ENCODE measurements at places on chromosomes 5 and 9.

DNA sequence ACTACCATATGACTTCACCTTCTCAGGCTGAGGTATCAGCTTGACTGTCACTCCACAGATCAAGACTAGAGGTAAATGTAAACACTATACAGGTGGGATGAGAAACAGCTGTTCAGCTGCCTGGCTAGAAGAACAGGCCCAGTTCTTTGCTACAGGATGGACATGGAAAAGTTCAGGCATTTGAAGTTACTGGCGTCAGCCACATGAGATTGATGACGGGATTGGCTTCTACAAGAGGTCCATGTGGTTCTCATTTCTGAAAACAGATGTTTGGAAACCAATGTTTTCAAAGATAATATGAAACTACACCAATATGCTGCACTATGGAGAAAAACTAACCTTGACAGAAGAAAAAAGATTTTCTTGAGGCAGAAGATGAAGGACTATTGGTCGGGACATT is 324.1 kb downstream of the CDH10 start:
- no peak for DNase-seq

DNA sequence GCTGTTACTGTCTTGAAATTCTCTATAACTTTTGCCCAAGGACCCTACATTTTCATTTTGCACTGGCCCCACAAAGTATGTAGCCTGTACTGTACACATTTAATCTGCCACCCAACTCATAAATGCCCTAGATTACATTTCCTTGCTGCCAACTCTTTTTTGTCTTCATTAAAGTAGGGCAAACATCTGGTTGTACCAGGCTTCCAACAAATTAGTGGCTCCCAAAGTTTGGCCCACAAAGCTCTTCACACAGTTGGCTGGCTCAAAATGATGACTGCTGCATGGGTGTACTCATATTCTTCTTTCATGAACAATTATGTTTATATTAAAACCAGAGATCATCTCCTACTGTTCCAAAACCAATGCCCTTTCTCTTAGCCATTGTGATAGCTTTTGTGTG is 45.3 kb downstream of the GNA14 start:
- DNase-seq, result no peak

DNA sequence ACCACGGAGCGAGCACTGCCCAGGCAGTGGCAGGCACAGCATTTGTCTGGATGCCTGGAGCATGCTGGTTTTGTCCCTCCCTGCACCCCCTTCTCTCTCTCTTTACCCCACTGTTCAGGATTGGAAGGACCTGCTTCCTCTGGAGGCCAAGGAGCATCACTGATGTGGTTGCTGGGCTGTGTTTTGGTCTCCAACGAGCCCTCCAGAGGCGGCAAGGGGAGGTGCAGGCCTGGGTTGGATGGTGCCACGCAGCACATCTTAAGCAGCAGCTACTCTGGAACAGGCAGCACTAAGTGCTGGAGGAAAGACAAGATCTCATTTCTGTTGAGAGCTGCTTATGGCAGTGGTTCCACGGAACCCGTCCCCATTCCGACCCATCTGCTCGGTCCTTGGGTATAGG is 139.6 kb downstream of the CMYA5 start:
- no peak for DNase-seq

DNA sequence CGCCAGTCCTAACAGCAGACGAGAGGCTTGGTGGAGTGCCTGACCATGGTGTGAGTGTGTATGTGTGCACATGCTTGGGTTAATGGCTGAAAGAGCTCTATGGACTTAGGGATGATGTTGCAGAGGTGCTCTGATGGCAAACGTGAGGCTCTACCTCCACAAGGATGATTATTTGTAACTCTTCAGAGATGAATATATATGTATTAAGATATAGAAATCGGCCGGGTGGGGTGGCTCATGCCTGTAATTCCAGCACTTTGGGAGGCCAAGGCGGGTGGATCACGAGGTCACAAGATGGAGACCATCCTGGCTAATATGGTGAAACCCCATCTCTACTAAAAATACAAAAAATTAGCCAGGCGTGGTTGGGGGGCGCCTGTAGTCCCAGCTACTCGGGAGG is 253.4 kb upstream of the CDH18 start:
- DNase-seq, result no peak

- DNase-seq, result no peak
These were observed 30.0 kb downstream of the OXCT1 start for GRCh38 chr5:41840251-41840650.

GRCh38 chr5:171427318-171428167 is 8.1 kb downstream of the FGF18 start:
- DNase-seq, result peak; percentile 4

- DNase-seq, result no peak
These were observed 776.6 kb downstream of the CDH12 start for GRCh38 chr5:22076586-22076985.

DNA sequence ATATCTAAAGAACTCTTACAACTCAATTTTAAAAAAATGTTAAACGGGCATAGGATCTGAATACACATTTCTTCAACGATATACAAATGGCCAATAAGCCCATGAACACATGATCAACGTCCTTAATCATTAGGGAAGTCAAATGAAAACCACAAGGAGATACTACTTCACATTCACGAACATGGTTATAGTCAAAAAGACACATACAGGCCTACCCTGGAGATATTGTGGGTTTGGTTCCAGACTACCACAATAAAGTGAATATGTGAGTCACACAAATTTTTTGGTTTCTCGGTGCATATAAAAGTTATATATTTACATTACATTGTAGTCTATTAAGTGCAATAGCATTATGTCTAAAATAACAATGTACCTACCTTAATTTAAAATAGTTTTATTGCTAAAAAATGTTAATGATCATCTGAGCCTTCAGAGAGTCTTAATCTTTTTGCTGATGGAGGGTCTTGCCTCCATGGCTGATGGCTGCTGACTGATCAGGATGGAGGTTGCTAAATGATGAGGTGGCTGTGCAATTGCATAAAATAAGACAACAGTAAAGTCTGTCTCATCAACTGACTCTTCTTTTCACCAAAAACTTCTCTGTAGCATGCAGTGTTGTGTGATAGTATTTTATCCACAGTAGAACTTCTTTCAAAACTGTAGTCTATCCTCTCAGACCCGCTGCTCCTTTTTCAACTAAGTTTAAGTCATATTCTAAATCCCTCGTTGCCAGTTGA is 15.1 kb downstream of the AK3 start:
- no peak for DNase-seq

DNA sequence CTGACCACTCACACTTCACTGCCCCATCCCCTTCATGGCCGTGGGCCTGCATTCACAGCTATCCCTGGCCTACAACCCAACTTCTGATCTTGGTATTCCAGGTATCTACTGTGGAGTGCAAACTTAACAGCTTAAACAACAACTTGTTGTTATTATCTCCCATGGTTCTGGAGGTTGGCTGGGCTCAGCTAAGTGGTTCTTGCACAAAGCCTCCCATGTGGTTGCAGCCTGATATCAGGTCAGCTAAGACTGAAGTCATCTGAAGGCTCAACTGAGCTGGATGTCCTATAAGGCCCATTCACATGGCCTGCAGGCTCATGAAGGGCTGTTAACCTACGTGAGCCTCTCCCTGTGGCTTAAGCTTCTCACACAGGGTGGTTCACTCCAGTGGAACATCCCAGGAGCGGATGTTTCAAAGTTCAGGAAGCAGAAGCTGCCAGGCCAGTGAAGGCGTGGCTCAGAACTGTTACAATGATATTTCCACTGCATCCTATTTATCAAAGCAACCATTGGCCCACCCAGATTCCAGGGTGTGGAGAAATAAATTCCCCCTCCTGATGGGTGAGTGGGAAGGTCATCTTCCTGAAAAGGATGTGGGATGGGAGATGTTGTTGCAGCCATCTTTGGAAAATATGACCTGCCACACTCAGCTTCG is 30.0 kb upstream of the TRIO start:
- DNase-seq, result no peak

GRCh38 chr9:110148384-110148783 is 59.6 kb downstream of the C9orf152 start:
- peak; percentile 59 for DNase-seq

DNA sequence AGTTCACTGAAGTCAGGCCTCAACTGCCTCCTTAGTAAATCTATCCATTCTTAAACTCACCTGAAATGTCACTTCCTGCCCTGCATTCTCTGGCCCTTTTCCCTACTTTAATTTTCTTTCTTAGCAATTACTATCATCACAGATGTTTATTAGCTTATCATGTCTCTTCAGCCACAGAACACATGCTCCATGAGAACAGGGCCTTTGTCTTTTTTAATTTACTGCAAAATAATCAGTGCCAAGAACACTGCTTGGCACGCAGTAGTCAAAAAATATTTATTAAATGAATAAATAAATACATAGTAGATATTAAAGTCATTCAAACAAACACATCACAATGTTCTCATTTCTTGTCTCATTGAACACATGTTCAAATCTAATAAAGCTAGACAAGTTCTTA is 46.2 kb downstream of the SKIC3 start:
- no peak for DNase-seq

- no peak for DNase-seq
These were observed 202.5 kb downstream of the NTRK2 start for GRCh38 chr9:84871983-84872382.

- DNase-seq, result peak; percentile 43
These were observed 193.1 kb upstream of the PTGER4 start for GRCh38 chr5:40486437-40487275.

DNA sequence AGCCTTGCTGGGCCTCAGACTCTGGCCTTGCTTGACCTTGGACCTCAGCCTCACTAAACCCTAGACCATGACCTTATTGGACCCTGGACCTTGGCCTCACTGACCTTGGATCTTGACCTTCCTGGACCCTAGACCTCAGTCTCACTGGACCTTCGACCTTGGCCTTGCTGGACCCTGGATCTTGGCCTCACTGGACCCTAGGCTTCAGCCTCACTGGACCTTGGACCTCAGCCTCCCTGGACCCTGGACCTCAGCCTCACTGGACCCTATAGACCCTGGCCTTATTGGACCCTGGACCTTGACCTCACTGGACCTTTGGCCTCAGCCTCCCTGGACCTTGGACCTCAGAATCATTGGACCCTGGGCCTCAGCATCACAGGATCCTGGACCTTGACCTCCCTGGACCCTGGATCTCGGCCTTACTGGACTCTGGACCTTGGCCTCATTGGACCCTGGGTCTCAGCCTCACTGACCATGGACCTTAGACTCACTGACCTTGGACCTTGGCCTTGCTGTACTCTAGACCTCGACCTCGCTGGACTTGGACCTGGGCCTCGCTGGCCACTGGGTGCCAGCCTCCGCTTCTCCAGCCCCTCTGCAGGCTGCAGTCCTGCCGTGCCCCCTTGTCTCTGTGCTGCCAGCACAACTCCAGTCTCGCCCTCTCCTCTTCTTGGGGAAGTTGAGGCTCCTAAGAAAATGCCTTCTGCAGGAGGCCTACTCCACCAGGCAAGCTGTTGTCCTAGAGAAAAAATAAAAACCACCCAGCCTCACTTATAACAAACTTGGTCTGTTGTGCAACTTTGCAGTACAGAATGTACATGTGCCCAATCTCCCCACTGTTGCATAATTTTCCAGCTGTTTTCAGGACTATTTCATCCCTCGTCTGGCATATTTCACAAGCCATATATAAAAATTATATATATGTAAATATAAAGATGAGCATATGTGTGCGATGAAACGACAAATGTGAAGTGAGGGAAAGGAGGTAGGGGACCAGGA is 11.0 kb upstream of the ADAMTS2 start:
- no peak for DNase-seq

GRCh38 chr5:139402561-139403158 is 1.2 kb downstream of the SPATA24 start:
- no peak for DNase-seq

DNA sequence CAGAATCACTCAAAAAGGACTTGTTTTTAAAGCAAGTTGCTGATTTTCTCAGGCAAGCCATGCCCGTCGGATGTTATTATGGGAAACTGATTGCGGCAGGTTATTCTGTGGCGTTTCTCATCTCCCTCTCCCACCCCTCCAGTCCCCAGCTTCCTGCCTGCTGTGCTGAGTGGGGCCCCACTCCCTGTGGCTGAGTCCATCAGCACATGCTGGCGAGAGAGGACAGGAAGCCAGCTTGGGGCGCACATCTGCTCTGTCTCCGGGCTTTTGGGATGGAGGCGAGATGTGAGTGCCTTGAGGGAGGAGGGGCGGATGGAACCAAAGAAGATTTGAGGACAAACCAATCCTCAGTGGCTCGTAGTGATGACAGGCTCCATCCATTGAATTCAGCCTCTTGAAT is 108.0 kb downstream of the DAPK1 start:
- no peak for DNase-seq

DNA sequence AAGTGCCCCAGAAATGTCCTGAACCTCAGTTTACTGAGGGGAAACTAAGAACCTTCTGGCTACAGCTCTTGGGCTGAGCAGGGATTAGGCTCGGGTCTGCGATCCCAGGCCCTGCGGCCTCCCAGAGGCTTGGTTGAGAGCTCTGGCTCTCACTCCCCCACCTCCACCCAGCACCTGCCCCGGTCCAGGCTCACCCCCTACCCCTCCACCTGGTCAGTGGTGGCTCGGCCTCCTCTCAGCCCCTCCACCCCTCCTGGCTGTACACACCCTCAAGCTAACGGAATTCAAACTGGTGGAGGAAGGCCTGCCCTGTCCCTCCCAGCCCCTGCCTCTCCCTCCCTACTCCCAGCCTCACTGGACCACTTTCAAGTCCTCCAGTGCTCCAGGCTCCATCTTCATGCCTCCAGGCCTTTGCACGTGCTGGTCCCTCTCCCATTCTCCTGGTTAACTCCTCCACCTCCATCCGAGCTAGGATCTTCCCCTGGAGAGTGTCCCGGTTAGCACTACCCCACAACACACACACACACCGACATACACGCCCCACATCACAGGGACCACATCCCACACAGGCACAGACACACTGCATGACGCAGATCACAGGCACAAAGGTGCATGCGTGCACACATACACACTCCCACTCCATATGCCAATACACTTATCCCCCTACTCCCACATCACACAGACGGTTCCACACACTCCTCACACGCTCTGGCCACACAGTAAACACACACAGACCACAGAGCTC is 130.9 kb downstream of the C9orf50 start:
- DNase-seq, result no peak

DNA sequence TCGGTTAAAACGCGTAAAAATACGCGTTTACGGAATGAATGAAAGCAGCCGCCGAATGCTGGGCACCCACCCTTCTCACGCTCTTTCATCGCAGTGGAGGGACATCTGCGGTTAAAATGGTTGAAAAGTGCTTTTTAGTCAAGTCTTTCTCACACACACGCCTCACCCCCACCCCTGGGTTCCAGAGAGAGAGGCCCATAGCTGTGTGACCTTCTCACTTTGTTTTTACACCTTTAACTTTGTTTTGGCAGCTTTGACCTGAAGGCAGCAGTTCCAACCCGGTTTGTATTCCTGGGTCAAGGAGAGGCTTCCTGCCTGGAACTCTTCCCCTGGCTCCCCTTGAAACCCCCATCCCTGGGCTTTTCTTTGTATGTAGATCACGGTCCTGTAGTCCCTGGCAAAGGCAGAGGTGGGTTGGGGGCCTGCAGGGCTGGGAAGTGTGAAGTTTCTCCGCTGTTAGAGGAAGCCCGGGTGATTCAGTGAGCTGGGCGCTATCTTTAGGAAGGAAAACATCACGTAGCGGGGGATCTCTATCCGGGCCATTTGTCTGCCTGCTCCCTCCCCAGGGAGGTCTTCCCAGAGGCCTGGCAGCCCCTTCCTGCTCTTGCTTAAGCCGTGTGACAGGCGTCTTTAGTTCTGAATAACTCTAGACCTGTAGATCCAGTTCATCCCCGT is 29.6 kb downstream of the SPRY4 start:
- DNase-seq, result no peak

- DNase-seq, result no peak
These were observed 2263.8 kb upstream of the ACO1 start for GRCh38 chr9:30120666-30121065.

GRCh38 chr5:72314571-72315172 is 5.4 kb downstream of the MRPS27 start:
- DNase-seq, result no peak
